ENCODE measurements at places on chromosomes 11 and 22.

DNA sequence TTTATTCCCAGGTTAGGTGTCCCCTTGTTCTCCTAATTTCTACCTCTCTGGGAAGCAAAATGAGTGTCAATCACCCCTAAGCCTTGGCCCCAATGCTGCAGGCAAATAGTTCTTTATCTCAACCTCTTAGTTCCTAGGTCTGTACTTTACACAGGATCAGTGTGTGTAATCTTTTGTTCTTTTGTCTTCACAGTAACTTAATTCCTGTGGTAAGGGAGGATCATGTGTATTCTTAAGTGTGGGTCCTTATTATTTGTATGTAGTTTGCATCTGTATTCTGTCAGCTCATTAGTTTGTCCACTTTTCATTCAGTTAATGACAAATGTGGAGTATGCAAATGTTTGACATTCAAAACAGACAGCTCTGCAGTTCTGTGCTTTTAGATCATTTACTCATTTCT, 166.7 kb downstream of the FAT3 start:
- DNase-seq = no peak

DNA sequence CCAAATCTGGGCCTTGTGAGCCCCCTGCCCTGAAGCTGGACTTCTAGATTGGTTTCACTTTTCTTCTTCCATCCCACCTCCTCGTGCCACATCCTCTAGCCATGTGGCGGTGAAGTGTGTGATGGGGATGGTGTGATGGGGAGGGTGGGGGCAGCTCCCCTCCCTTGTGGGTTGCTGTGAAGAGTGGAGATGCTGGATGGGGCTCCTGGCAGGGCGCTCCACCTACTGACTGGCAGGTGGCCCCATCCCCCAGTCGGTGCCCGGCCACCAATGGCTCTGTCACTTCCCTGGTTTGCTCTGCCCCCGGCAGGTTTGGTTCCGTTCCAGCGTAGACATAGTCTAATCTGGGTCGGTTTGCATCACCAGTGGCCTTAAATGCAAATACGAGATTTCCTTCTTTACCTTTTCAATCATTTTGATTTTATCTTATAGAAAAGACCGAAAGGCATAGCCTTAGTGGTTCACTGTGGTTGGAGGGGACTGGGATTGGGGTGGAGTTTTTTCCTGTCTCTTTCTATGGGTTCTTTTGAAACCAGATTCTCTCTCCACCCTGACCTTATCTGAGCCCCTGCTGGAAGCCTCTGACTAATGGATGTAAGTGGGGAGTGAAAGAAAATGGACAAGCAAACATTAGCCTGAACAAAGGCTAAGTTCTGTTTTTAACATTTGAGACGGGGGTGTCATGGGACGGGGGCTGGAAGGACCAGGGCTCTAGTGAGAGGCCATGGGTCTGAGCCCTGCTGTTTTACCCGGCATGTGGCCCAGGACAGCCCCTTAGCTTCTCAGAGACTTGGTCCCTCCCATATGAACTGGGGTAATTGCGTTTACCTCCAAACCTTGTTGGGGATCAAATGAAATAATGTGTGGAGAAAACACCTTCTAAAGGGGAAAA, 149.3 kb downstream of the CACNA1I start:
- DNase-seq = no peak

- DNase-seq = no peak
These were observed 13.6 kb downstream of the TMEM138 start for GRCh38 chr11:61375761-61376108.

DNA sequence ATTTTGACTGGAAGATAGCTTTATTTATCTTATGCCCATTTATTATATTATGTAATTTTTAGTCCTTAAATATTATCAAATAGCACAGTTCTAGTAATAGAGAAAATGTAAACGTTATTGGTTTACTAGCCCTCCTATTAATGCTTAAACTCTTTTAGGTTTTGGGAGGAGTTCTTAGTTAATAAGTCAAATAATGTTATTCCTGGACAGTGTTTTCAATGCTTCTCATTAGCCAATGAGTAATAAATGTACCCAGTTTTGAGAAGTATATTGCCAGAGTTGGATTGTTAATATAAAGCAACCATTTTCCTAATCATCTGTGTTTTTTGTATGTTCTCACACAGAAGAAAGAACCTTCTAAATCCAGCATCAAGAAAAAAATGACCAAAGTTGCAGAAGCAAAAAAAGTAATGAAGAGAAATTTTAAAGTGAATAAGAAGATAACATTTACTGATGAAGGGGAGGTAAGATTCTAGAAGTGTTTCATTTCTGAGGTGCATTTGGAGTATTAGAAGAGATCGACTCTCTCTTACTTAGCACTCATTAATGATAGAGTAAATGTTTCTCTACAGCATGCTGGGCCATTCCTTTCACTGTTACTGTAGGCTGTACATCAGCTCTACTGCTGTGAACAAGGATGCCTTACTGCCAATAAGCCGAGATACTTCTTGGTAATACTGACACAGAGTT, 173.4 kb downstream of the DDX10 start:
- DNase-seq = no peak

DNA sequence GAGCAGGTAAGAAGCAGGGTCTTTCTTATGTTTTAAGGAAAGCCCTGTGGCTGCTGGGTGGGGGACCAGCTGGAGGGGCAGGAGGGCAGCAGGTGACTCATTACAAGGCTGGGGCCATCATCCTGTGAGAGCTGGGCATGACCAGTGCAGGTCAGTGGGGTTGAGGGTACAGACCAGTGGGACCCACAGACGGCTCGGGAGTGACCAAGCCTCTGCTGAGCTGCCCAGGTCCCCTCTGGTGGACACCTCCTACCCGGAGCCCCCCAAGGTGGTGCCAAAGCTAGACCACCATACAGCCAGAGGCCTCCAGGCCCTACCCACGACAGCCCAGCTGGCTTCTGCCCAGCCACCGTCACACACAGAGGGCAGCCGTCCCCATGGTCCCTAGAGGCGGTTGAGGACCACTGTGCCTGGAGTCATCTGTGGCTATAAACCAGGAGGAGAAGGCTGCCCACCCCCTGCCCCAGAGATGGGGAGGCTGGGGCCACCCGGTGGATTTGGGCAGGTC, 670 bp downstream of the MYEOV start:
- no peak for DNase-seq

DNA sequence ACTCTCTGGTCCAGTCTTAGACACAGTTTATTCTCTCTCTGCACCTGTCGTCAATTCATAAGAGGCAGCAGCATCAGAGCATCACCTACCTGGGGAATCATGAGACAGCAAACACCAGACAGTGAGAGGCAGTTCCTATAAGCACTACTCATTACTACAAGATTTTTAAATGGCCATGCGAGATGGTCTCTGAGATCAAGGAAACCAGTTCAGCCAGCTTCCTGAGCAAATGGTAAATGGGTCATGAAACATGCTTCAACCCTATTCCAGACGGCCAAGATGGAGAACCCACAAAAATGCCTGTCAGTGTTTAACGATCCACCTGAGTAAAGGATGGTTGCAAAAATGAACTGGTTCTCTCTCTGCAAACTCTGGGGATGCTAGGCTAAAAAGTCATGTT, 52.9 kb downstream of the SYTL2 start:
- DNase-seq = no peak

Measured in activated CD8-positive, alpha-beta memory T cell treated with anti-CD3 and anti-CD28 coated beads, Interleukin-2, amount 50 U/mL, for 4 hours (primary cell).